Central memory CD8-positive, alpha-beta T cell (primary cell): ENCODE measurements at places on chromosomes 2 and 18.

DNA sequence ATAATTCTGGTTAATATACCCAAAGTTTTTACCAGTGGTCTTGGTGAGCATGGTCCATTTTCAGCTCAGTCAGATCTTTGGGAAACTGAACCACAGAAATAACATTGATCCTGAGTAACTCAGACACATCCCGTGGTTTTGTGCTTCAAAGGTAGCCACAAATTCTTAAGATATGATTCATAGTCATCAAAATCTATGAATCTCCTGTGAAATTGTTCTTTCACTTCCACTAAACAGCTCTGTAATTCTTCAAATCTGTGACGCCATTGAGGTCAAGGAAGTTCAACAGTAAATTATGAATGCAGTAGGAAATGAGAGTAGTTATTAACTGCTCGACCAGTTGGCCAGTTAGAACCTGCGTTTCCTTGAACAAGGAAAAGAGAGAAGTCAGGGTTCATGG lies 147.3 kb downstream of the IRS1 start:
- peaks cover 31% of the 10 kb centered on the region for H3K27me3 ChIP-seq
- no peak for DNase-seq
- H3K27ac ChIP-seq = no peak overlapping the region
- H3K36me3 ChIP-seq = no peaks in the 10 kb centered on the region
- no peak overlapping the region for H3K4me3 ChIP-seq

DNA sequence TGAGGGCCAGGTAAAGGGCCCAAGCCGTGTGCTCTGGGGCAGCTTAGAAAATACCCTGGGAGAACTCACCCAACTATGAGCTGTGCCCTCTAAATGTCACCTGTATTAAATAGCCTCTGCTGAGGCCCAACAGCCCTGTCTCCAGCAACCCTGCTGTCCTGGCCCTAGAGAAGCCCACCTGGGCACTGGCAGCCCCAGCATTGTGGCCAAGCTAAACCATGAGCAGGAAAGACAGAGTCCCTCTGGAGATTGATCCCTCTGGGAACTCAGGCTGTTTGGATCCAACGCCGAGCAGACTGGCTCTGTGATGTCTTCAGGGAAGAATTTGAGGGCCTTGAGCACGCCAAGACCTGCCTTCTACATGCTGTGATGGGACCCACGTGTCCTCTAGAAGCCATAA lies 126.5 kb downstream of the TTC32 start:
- peaks cover 5% of the 10 kb centered on the region for H3K36me3 ChIP-seq
- DNase-seq = no peak

DNA sequence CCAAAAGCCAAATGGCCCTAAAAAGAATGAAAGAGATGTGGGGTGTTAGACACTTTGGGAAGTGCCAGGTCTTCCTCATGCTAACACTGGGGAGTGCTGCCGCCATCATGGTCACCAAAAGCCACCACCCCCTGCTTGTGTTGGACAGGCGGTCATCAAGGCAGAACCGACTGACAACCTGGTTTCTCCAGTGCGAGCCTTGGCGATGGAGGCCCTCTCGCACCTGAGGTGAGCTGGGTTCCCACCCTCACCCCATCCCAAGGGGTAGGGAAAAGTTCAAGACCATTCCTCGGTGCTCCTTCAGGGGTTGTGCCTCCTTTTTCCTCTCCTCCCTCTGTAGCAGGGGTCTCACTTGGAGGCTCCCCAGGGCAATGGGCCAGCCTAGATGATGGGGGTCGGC lies 33.6 kb downstream of the MROH2A start:
- no peak overlapping the region for H3K27ac ChIP-seq
- no peaks in the 10 kb centered on the region for H3K4me1 ChIP-seq
- peaks cover 59% of the 10 kb centered on the region for H3K27me3 ChIP-seq
- no peaks in the 10 kb centered on the region for H3K36me3 ChIP-seq
- DNase-seq = no peak
- H3K4me3 ChIP-seq = no peak overlapping the region

DNA sequence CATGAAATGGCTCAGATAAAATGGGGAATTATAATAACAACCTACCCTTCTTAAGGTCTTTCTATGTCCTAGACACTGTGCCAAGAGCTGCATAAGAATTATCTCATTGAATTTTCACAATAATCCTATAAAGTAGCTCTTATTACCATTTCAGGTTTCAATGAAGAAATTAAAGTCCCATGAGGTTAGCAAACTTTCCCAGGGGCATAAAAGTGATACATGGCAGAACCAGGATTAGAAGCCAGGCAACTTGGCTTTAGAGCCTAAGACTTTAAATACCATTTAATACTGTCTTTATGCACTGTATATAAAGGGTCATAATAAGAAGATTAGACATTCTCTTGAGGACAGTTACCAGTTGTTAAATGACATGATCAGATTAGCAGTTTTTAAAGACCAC lies 130.1 kb downstream of the GCA start:
- no peaks in the 10 kb centered on the region for H3K36me3 ChIP-seq
- no peak overlapping the region for H3K27ac ChIP-seq
- no peaks in the 10 kb centered on the region for H3K4me1 ChIP-seq
- H3K27me3 ChIP-seq = no peaks in the 10 kb centered on the region

DNA sequence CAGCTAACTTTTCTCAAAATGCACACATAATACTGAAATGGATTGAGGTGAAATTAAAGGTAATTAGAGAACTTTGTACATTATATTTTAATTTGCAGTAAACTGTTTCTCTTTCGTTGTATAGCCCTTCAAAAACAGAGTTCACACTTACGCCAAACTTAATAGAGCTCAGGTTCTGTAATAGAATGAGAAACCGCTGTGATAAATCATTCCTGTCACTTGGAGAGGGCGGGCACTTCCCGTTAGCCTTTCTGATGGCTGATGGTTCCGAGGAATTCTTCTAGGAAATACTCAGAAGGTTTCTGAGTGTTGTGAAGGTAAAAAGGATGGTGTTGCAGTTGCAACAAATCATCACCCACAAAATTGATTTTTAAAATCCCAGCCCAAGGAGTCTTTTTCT lies 155.8 kb upstream of the ALKAL2 start:
- H3K27me3 ChIP-seq = peaks cover 9% of the 10 kb centered on the region
- no peak for DNase-seq
- no peak overlapping the region for H3K4me3 ChIP-seq

- no peaks in the 10 kb centered on the region for H3K36me3 ChIP-seq
- H3K27me3 ChIP-seq = no peaks in the 10 kb centered on the region
- no peak for DNase-seq
- no peak overlapping the region for H3K27ac ChIP-seq
Measured at GRCh38 chr18:55557211-55557610, 30.8 kb downstream of the TCF4 start.

GRCh38 chr18:62863579-62864001 lies 148.2 kb downstream of the PHLPP1 start:
- no peak overlapping the region for H3K27ac ChIP-seq
- no peak overlapping the region for H3K4me3 ChIP-seq
- no peak for DNase-seq
- no peaks in the 10 kb centered on the region for H3K27me3 ChIP-seq
- no peaks in the 10 kb centered on the region for H3K36me3 ChIP-seq

DNA sequence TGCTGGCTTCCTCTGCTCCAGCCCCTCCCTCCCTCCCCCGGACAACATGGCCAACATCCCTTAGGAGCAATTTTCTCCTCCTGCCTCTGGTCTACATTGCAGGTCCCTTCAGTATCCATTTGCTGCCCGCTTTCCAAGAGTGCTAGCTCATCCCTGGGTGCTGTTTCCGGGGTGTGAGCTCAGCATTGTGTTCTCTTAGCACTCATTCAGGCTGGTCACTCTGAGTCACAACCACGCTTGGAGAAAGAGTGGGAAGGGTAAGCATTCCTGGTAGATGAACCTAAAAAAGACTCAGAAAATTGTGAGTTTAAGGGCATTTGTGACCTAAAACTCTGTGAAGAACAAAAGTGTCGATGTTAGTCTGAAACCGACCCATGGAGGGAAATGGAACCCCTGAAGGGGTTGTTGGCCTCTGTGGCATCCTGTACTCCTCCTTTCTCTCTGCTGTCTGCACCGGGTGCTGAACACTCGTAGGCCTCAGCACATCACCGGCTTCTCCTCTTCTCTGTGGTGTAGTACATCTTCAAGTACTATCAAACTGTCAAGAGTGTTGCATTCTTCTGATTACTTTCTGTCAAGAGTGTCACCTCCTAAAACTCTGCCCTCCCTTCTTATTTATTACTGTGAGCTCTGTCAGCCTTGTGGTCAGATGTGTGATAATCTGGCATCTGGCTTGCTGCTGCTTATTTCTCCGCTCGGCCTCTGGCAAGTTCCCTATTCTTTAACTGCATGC lies 73.0 kb downstream of the CTNNA2 start:
- no peak overlapping the region for H3K27ac ChIP-seq
- peaks cover 3% of the 10 kb centered on the region for H3K36me3 ChIP-seq
- DNase-seq = no peak
- no peaks in the 10 kb centered on the region for H3K27me3 ChIP-seq

GRCh38 chr2:69309351-69310110 lies 77.5 kb downstream of the GFPT1 start:
- no peak overlapping the region for H3K4me3 ChIP-seq
- H3K36me3 ChIP-seq = peaks cover 4% of the 10 kb centered on the region
- no peak overlapping the region for H3K27ac ChIP-seq

DNA sequence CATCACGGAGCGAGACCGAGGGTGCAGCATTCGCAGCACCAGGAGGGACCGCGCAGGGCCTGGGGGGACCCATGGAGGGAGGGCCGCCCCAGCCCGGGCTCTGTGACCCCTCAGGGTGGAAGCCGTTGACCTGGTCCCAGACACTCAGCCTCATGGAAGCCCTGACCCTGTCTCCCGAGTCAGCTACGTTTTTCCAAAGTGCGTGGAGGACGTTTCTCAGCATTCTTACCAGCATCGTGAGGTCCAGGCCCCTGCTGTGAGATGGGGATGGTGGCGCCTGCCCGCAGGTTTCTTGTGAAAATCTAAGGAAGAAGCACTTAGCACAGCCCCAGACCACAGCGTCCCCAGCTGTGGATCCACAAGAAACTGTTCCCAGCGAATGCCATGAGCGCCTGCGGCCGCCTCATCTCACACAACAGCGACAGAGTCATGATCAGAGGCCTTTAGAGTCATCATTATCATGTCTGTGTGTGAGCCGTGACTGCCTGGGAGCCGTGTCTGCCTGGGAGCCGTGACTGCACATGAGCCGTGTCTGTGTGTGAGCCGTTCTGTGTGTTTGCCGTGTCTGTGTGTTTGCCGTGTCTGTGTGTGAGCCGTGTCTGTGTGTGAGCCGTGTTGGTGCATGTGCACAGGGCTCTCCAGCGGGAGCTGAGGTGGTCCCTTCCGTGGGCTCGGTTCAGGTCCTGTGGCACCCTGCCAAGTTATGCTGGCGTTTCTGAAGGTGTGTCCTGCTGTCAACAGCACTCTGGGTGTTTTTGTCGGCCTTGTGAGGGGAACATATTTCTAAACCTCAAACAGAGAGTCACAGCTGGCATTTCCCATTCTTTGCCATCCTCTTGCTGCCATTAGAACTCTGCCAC lies 49.2 kb upstream of the KCNG2 start:
- no peak for DNase-seq
- no peak overlapping the region for H3K4me3 ChIP-seq
- peaks cover 21% of the 10 kb centered on the region for H3K36me3 ChIP-seq
- peak overlapping the region; percentile 61 for H3K27ac ChIP-seq
- no peaks in the 10 kb centered on the region for H3K27me3 ChIP-seq

DNA sequence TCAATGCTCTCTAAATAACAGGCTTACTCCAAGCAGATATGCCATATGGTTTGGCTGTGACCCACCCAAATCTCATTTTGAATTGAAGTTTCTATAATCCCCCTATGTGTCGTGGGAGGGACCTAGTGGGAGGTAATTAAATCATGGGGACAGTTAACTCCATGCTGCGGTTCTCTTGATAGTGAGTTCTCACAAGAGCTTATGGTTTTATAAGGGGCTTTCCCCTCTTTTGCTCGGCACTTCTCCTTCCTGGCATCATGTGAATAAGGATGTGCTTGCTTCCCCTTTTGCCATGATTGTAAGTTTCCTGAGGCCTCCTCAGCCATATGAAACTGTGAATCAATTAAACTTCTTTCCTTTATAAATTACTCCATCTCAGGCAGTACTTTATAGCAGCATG lies 302.7 kb upstream of the ZC3H15 start:
- H3K36me3 ChIP-seq = no peaks in the 10 kb centered on the region
- no peak for DNase-seq
- no peak overlapping the region for H3K27ac ChIP-seq
- no peak overlapping the region for H3K4me3 ChIP-seq

- H3K27me3 ChIP-seq = peaks cover 16% of the 10 kb centered on the region
- no peak overlapping the region for H3K4me3 ChIP-seq
- H3K27ac ChIP-seq = no peak overlapping the region
- no peak for DNase-seq
Measured at GRCh38 chr18:45201489-45201888, 413.8 kb upstream of the SLC14A2 start.

GRCh38 chr18:11308499-11308898 lies 159.1 kb upstream of the PIEZO2 start:
- no peak overlapping the region for H3K27ac ChIP-seq
- no peaks in the 10 kb centered on the region for H3K36me3 ChIP-seq
- H3K4me3 ChIP-seq = no peak overlapping the region

GRCh38 chr2:108936076-108936864 lies 52.8 kb downstream of the EDAR start:
- no peaks in the 10 kb centered on the region for H3K36me3 ChIP-seq
- H3K4me3 ChIP-seq = no peak overlapping the region
- no peaks in the 10 kb centered on the region for H3K4me1 ChIP-seq
- peaks cover 17% of the 10 kb centered on the region for H3K27me3 ChIP-seq
- DNase-seq = no peak

DNA sequence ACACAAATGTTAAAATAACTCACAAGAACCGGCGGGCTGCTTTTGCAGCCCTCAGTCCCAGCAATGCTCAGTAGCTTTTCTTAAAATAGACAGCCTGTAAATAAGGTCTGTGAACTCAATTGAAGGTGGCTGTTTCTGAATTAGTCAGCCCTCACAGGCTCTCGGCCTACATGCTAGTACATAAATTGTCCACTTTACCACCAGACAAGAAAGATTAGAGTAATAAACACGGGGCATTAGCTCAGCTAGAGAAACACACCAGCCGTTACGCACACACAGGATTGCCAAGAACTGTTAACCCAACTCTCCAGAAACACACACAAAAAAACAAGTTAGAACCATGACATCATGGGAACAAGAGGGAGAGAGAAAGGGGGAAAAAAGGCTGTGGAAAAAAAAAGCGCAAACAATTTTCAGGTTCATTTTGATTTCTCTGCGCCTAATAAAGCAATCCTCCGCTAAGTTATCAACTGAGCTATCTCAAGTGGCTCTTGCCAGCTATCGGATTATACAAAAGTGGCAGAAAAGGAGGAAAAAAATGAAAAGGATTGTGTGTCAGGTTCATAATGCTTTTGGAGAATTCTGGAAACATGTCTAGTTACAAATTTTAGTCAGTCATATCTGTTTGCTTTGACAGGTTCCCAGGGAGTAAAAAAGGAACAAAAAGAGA lies 89.1 kb downstream of the ZEB2 start:
- DNase-seq = no peak
- peaks cover 30% of the 10 kb centered on the region for H3K36me3 ChIP-seq
- no peak overlapping the region for H3K27ac ChIP-seq

DNA sequence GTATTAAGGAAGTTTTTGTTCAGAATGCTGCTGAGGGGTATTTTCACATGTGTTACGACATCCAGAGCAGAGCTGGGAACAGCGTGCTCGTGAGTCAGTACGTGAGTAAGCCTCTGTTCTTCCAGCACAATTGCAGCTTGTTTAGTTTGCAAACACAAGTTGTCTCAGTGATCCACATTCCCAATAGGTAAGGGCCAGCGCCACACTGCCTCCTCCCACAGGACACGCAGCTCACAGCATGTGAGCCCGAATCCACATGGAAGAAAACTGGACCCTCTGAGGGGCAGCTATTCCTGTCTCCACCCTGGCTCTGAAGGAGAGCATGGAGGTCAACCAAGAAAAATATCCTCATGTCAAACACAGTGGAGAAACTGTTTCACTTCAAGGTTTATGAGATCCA lies 173.9 kb upstream of the PID1 start:
- no peaks in the 10 kb centered on the region for H3K36me3 ChIP-seq
- no peak overlapping the region for H3K27ac ChIP-seq
- H3K4me1 ChIP-seq = no peaks in the 10 kb centered on the region
